ENCODE measurements at places on chromosomes 6 and 20.
A peak's percentile ranks its signal among the peaks of the same experiment; 100 is the strongest.

DNA sequence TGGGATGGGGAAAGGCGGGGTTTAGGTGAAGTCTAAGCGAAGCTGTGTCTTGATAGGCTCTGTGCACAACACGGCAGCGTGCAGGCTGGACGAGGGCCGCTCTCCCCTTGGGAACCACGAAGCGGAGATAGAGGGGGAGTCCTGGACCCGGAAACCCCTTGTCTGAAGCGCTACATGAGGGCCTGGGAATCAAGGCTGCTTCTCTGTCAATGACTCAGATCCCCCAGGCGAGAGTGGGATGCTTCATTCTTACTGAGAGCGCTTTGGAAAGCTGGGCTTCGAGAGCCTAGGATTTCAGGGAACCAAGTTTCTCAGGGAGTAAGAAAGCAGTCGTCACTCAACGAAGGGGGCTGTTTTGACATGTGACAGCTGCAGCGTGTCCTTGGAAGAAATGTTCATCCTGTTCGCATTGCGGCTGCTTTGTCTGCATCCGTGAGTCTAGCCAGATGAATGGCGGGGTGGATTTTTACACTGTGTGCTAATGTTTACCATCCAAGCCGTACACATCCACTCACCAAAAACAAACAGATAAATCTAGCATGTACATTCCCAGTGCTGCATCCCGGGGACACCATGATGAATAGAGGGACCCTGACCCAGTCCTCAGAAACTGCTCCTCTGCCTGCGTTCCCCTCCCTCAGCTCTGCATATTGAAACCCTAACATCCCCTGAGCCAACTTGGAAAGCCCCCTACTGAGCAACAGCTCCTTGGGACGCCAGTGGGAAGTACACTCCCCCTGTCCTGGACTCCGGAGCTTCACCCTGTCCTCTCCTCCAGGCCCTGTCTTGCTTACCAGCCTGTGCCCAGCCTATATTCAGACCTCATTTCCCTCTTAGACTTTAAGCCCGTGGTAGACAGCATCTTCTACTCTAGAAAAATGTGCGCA, 24.5 kb upstream of the RTF2 start:
- no peak for DNase-seq

GRCh38 chr6:168343239-168344150, 23.9 kb upstream of the DACT2 start:
- no peak for DNase-seq

DNA sequence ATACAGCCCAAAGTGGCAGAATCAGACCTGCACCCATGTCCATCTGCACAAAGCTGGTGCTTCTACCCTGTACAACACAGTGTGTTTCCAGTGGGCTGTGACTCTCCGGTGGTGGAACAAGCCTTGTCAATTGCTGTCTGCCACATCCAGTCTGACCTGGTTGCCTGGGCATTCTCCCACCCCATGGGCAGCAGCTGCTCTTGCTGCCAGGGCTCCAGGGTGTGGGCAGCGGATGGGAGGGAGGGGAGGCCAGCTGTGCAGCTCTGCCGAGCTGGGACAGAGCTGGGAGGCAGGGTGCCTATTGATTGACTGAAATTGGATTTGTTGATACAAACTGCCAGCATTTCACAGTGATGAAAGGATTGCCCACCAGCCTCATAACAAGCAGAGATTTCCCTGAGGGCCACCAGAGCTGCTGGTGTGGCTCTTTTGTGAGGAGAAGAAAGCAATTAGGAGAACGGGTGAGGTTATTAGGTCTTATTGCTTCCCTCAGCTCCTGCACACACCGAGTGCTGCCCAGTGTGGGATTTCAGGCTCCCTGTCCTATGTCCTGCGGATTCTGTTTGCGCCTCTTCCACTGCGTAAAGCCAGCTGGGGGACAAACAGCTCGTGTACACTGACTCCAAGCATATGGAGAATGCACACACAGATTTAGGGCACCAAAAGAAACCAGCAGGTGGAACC, 150.8 kb downstream of the NRN1 start:
- DNase-seq, result no peak

- DNase-seq, result no peak
These were observed 76.5 kb downstream of the NRN1 start for GRCh38 chr6:5930143-5930770.

GRCh38 chr20:64099086-64099786, 8.1 kb downstream of the NPBWR2 start:
- DNase-seq, result no peak

- DNase-seq, result no peak
These were observed 5.0 kb downstream of the PYGB start for GRCh38 chr20:25252686-25253421.

DNA sequence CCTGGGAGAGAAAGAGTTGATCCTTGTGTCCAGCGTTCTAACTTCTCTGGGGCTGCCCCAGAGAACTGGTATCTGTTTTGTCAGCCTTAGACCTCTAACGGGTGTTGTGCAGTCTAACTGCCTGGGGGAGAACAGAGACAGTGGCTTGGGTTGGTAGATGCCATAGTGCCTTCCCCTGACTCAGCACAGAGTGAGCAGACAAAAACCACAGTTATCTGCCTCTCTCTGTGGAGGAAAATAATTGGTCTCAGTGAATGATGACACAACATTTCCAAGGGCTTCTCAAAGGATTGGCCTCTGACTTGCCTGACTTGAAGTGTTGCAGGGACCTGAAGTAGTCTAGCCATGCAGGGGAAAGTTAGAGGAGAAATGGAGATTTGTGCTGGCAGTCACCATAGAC, 226.2 kb upstream of the MAN1A1 start:
- DNase-seq, result peak; percentile 36

DNA sequence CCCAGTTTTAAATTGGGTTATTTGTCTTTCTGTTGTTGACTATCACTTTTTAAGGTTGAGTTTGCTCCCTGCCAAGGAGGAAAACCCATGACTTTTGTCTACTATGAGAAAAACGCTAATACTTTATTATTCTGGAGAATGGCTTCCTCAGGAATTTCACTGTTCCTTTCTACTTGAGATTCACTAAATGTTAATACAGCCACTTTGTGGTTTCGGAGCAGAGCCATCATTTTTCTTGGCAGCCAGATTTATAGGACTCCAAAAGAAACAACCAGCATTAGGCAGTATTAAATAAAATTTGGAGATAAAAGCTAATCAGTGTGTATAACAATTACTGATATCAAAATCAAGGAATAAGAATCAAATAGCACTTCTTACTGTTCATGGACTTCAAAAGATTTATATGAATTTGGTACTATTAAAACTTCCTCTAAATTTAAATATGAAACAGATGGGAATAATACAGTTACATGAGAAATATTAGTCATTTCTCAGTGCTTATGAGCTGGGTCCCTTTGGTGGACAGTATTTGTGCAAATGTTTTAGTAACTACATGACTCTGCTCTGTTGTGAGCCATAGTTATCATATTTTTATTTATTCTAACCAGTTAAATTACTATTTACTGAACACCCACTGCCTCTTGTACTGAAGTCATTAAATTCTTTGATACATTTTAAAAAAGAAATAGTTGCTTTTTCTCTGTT, 64.1 kb upstream of the FBXO30 start:
- no peak for DNase-seq

DNA sequence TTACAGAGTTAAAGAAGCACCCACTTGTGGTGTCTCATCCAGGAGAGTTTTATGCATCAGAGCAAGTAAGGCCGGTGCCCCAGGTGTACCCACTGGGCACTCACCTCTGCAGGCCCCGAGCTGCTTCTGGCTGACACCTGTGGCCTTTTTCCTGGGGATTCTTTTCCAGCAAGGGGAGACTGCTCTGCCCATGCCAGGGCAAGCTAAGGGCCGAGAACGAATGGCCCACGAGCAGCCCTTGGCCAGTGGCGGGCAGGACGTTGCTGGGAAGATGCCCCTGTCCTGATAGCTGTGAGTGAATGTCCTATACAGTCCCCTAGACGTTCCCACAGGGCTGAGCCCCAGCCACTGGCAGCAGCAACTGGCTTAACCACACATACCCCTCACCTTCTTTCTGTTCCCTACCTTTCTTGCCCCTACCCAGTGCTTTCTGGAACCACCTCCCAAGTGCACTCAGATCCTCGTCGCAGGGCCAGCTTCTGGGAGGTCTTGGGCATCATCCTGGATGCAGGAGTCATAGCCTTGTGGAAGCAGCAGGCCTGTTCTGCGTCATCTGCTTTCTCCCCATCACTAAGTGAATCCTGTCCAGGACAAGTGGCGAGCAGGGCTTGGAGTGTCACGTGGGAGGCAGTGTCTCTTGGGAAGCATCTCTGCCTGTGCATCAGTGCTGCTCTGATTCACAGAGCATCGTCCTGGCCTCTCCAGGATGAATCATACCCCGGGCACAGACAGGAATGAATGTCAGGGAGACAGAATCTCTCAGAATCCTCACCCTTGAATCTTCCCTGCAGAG, 32.5 kb downstream of the SYNDIG1 start:
- no peak for DNase-seq

- no peak for DNase-seq
These were observed 316.2 kb downstream of the ADGRB3 start for GRCh38 chr6:68951270-68951669.

- no peak for DNase-seq
These were observed 92.1 kb upstream of the GCM1 start for GRCh38 chr6:53240761-53241160.

GRCh38 chr6:35727935-35728682, 8.7 kb upstream of the ARMC12 start:
- DNase-seq, result peak; percentile 96

- DNase-seq, result no peak
These were observed 14.6 kb upstream of the C20orf204 start for GRCh38 chr20:64021124-64021975.

GRCh38 chr6:111686249-111686931, 80.7 kb upstream of the TRAF3IP2 start:
- no peak for DNase-seq

DNA sequence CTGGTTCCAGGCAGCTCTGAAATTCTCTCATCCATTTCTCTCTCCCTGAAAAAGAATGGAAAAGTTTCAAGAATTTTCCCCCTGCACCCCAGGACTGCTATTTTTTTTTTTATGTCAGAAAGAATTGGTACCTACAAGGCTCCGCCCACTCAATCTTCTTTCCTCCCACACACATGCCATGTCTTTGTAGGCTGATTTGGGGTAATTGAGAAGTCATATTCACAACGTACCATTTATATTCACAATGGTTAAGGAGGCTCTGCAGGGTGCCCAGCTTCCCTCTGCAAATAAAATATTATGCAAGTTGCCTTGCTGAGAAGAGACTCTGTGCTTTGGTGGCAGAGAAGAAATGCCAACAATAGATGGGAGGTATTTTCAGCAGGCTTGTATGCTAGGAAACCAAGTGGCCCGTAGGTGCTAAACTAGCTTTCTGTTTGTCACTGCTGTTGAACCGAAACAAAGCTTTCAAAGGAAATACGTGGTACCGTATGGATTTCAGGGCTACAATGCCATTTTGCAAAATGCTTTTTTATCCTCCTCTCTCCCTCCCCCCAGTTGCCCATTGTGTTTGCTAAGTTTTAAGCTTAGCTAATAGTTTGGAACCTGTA, 150.0 kb downstream of the PHACTR1 start:
- DNase-seq, result no peak

DNA sequence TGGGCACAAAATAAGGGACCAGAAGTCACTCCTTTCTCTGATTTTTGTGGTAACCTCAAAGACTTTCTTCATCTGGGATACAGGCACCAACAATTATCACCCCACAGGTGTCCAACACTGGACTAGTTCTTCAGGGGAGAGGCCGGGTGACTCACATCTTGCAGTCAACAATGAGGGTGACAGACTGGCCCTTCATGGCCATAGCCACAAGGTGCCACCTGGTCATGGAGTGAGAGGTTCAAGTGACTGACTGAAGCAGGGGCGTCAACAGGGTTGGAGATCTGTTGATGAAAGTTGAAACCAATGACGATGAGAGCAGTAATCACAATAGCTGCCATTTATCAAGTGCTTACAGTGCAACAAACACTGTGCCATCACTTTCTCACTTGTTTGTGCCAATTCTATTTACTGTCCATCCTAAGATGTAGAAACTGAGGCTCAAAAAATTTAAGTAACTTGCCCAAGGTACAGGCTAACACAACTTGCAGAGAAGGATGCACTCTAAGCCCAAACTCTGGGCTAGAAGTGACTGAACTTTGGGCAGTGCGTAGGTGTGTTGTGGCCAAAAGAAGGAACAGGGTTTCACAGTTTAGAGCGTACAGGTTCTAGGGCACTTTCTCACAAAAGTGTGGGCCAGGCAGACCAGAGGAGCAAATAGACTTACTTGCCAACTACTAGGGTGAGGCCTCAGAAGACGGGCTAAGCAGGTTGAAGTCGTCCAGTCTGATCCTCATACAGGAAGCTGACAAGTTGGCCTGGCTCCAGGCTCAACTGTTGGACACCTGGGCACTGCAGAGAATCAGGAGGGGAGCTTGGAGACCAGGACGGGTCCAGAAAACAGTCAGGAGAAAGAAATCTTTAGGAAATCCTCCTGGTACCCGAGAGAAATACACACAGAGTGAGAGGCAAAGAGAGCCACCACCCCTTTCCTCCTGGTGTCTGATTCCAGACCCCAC, 30.4 kb downstream of the HLA-DPB1 start:
- DNase-seq, result no peak

- no peak for DNase-seq
These were observed 172.8 kb downstream of the KLHL32 start for GRCh38 chr6:97097068-97098047.

GRCh38 chr6:89035252-89036101, 45.1 kb upstream of the PNRC1 start:
- DNase-seq, result peak; percentile 100

DNA sequence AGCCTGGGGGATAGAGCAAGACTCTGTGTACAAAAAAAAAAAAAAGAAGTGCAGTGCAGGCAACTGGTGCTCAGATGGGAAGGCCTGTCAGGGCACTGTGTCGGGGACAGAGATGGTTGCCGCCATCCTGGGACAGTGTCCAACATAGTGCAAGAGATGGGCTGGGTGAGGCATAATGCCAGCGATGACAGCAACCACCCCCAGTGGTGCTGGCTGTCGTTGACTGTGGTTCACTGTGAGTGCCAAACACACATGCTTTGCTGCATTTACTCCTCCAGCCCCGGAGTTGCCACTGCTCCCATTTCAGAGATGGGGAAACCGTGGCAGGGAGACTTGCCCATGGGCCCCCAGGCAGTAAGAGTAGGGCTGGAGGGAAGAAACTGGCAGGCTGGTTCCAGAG, 5.2 kb upstream of the C20orf203 start:
- peak; percentile 85 for DNase-seq

DNA sequence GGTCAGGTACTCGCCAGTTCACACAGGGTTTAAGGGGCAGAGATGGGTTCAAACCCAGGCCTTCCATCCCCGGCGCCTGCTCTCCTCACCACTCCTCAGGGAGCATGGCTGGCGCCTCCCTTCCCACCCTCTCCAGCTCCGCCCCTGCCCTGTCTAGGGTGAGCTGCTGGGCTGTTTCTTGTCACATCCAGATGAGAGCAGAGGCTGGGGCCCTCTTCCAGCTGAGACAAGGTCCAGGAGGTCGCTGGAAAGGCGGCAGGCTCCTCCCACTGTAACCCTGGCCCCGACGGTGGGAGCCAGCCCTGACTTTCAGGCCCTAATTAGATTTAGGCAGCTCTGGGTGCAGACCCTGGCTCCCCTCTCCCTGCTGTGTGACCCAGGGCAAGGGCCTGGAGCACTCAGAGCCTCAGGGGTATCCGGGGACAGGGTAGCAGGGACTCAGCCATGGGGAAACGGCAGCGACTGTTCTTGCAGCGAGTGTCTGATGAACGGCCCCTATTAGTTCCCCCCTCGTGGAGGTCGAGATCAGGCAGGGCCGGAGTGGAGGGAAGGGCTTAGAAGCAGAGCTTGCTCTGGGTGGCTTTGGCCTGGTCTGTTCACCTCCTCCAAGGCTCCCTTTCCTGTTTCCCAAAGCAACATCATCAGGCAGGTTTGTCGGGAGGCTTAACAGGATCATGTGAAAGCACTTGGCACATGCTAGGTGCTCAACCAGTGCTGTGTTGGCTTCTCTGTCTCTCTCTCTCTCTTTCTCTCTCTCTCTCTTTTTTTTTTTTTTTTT, 33.4 kb downstream of the SNAI1 start:
- DNase-seq, result no peak

- no peak for DNase-seq
These were observed 10.6 kb upstream of the SAMD3 start for GRCh38 chr6:130233330-130233729.

Data from MCF 10A (cell line).